ENCODE measurements at places on chromosomes 16 and 17.

GRCh38 chr17:77933777-77934398, 24.6 kb upstream of the TNRC6C start:
- no peak for DNase-seq

DNA sequence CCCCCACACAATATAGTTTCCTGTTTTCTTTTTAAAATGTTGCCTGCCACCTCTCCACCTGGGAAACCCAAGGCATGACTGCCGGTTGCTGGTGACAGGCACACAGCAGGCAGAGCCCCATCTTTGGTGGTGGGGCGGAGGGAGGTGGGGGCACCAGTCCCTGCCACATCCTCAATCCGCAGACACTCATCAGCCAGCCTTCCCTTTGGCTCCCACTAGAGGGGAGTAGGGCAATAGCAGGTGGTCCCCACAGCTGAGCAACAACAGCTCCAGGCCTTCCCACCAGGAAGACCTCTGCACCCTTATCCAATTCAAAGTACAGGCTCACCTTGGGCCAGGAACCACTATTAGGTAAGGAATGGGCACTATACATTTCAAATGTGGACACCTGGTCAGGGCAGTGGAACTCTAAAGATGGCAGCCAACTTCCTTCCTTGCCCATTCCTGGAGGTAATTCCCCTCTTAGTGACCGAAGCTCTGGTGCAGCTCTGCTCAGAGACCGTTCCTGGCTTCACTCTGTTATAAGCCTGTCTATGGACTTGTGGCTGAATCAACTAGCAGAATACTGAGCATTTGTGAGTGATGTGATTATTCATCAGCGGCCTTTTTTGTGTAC, 13.9 kb downstream of the RECQL5 start:
- DNase-seq: no peak

- DNase-seq: no peak
Measured at GRCh38 chr16:4895366-4895765, 41.6 kb downstream of the PPL start.

- DNase-seq: no peak
Measured at GRCh38 chr17:1620486-1620885, 8.1 kb downstream of the SLC43A2 start.

DNA sequence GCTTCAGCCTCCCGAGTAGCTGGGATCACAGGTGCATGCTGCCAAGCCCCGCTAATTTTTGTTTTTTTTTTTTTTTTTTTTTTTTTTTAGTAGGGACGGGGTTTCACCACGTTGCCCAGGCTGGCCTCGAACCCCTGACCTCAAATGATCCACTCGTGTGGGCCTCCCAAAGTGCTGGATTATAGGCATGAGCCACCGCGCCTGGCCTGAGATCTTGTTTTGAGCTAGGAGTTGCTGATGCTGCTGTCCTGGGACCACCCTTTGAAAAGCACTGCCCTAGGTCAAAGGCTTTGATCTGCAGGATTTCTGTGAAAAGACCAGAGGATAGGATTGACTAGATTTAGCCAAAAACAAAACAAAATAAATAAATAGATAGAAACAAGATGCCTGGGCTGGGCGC, 798 bp upstream of the SLC39A11 start:
- DNase-seq: no peak

DNA sequence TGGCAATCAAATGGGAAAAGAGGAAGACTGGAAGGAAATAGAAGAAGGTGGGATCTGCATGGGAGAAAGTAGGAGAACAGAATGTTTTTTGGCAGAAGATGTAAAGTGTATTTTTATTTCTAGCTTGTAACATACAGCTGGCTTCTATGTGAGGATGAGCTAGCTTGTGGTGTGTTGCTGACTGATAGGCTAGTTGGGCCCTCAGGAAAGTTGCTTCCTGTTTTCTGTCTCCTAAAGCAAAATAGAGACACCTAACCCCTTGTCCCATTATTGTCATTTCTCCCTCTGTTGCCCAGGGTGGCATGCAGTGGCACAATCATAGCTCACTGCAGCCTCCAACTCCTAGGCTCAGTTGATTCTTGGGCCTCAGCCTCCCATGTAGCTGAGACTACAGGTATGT, 15.9 kb downstream of the TNRC6A start:
- no peak for DNase-seq

GRCh38 chr17:31323551-31323950, 2.1 kb upstream of the EVI2A start:
- DNase-seq: no peak

GRCh38 chr17:62625184-62625869, 2.1 kb upstream of the MRC2 start:
- no peak for DNase-seq

DNA sequence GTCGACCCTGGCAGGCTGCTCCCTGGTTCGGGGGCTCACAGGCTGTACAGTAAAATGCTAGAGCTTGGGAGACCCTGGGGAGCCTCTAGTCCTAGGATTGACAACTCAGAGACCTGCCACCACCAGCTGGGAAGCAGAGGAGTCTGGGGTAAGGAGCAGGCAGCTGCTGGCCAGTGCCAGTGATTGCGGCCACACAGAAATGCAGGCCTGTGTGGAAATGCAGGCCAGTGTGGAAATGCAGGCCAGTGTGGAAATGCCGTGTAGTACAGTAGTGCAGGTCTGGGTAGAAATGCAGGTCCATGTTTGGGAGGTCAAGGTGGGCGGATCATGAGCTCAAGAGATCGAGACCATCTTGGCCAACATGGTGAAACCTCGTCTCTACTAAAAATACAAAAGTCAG, 23.5 kb downstream of the SGSH start:
- no peak for DNase-seq

- DNase-seq: no peak
Measured at GRCh38 chr16:64153718-64154117, 968.1 kb downstream of the CDH11 start.

GRCh38 chr17:44105483-44105882, 18.0 kb downstream of the HDAC5 start:
- DNase-seq: no peak

GRCh38 chr16:7278636-7279035, 54.0 kb upstream of the RBFOX1 start:
- DNase-seq: no peak

GRCh38 chr16:14360326-14361037, 269.6 kb downstream of the PARN start:
- no peak for DNase-seq

DNA sequence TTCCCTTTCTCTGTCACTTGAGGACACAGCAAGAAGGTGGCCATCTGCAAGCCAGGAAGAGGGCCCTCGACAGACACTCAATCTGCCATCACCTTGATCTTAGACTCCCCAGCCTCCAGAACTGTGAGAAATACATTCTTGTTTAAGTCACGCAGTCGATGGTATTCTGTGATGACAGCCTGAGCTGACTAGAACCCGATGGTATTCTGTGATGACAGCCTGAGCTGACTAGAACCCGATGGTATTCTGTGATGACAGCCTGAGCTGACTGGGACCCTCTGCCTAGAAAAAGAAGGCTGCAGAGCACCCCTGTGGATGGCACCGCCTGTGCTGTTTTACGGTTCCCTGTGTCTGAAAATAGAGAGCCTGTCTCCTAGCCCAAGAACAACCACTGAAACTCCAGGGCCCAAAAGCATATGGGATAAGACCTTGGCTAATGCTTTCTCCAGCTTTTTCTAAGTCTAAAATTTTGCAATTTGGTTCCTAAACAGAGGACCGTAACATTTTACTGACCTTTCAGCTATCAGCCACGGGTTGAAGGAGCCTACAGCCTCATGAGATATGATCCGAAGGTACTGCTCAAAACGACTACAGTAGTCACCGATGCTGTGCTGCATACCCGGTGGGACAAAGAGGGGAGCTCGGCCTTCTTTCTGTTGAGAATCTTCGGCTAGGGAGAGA, 33.1 kb upstream of the PITPNM3 start:
- no peak for DNase-seq

GRCh38 chr16:87708881-87709638, 56.7 kb downstream of the KLHDC4 start:
- DNase-seq: no peak

- DNase-seq: no peak
Measured at GRCh38 chr17:45263477-45263860, 1.6 kb upstream of the SPATA32 start.

GRCh38 chr16:67664871-67665270, 1.7 kb downstream of the ENKD1 start:
- no peak for DNase-seq

GRCh38 chr17:32909787-32910369, 18.1 kb upstream of the TMEM98 start:
- DNase-seq: peak; percentile 45

DNA sequence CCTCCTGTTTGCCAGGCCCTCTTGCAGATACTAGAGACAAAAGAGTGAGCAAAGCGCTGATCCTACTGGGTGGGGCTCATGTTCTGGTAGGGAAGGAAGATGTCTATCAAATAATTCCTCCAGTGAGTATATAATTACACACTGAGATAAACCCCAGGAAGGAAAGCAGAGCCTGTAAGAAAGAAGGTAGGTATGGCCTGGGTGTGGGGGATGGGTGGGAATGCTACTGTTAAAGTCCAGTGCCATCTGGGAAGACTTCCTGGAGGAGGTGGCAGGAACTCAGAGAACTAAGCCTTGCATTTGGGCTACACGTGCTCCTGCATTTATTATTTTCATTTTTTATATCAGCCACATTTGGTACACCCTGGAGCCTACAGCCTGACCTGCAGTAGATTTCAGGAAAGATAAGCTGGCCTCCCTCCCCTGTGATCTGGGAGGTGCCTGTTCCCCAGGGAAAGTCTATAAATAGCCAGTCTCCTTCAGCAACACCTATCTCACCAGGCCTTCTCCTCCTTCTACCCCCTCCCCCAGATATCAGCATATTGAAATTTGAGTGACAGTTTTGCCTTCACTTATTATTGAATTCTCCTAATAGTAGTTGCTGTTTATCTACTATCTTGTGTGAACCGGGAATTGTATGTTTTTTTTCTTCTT, 11.5 kb downstream of the ATP2C2 start:
- DNase-seq: no peak

DNA sequence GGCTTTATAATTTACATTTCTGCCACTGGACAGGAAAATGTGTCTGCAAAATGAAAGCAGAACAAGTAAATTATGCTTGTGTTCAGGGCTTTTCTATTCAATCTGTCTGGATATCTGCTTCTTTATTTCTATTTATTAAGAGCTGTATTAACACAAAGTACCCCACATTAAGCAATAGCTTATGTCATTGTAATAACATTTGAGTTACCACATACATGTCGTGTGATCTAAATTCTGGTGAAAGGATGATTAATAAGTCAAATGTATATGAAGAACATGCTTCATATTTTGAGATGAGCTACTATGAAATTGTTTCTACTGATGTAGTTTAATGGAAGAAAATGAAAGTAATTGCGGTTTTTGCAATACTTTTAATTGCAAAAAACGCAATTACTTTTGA, 238.2 kb downstream of the KCNJ2 start:
- DNase-seq: no peak

DNA sequence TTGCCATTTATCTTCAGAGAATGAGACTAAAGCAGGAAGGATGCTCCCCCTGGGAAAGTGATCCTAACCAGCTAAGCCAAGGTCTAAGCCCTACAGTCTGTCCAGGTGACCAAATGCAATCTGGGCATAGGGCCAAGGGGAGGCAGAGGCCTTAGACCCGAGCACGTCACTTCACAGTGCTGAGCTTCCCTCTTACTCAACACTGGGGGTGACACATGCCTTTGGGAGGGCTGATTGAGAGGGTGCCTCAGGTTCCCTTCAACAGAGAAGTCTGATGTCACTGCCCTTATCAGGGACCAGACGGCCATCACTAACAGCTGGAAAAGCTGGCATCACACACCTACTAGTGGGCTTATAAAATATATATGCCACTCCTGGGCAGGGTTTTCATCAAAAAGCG, 4.0 kb downstream of the CIAO2B start:
- peak; percentile 74 for DNase-seq

DNA sequence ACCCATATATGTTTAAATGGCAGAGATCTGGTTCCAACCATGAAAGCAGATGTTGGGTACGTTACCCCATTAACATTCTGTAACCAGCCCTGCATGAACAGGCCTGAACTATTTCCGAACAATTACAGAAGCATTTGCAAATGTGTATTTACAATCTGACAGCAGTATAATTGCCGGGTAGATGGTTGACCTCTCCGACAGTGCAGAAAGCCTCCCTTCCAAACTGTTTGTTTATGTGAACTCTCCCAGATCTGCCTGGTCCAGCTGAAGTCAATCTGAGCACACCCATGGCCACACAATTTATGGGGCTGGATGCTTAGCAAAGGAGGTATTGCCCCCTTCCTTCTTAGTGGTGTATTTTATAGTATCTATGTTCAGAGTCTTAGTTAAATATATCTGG, 21.8 kb downstream of the NUDT7 start:
- DNase-seq: no peak

DNA sequence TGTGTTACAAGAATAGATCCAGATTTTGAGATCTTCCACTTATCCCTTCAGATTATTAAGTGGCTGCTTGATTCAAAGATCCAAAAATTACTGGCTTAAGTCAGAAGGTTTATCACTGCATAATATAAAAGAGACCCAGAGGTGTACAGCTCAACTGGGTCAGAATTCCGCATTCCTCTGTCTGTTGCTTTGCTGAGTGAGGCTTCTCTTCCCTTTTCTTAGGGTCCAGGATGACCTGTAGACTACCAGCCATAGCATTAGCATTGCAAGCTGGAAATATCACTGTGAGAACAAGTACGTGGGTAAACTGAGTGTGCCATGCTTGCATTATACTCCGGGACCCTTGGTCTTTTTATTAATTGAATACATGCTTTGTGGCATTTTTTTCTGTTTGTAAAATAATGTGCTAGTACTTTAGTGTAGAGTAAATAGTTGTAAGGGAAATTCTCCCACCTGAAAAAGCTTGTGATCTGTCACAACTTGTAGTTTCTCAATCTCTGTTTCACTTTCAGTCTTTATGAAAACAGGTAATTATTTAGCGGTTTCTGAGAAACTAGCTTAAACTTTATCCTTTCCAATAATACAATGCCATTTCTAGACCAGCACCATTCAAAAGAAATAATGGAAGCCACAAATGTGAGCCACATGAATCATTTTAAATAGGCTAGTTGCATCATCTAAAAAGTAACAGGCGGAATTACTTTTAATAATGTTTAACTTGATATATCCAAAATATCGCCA, 61.6 kb downstream of the TNRC6C start:
- no peak for DNase-seq

GRCh38 chr17:40993839-40994238, at the start of gene KRTAP3-3:
Gene KRTAP3-3 (minus strand): TSS chr17:40994164. CDS start chr17:40994097, 67 bp downstream.
- no peak for DNase-seq

DNA sequence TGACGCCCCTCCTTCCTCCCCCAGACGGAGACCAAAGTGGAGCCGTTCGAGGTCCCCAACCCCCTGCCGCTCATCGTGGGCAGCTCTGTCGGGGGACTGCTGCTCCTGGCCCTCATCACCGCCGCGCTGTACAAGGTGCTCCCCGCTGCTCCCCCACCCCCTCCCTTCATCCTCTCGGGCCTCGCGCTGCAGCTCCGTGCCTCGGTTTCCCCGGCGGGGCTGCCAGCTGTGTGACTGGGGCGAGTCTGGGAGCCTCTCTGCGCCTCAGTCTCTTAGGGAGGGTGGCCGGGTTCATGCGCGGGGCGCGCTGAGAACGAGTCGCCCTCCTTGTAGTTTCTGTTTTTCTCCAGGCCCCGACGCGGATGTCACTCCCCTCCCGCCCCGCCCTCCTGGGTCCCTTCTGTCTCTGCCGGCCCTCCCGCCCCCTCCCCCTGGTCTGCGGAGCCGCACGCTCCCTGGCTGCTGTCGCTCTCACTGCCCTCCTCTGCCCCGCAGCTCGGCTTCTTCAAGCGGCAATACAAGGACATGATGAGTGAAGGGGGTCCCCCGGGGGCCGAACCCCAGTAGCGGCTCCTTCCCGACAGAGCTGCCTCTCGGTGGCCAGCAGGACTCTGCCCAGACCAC, 23.7 kb upstream of the ITGAX start:
- DNase-seq: no peak

Data from HS-5 (cell line).